Activated naive CD4-positive, alpha-beta T cell treated with anti-CD3 and anti-CD28 coated beads, Interleukin-2, amount 10 ng/mL, durations not matched to agents 5 hours and 36 hours (primary cell): ENCODE measurements at places on chromosomes 11 and 22. TPM values are rescaled to one million over a fixed set of nuclear protein-coding genes. Genes with fewer than 3 reads are reported as not detected.

The SPDYC gene
- not detected for total RNA-seq

The PNPLA3 gene
- total RNA-seq = 0.24 TPM

The LRRN4CL gene
- 0.35 TPM for total RNA-seq

The MCAM gene
- total RNA-seq = 1.1 TPM

The OR52E8 gene
- total RNA-seq = not detected

The SEPTIN3 gene
- total RNA-seq = 2.1 TPM

The ISX gene
- not detected for total RNA-seq

The SEC14L2 gene
- total RNA-seq = 9.4 TPM

The PELI3 gene
- total RNA-seq = 7.5 TPM

The KRTAP5-2 gene
- not detected for total RNA-seq

The IFTAP gene
- 1.0 TPM for total RNA-seq

The SRSF8 gene
- 42.3 TPM for total RNA-seq

The DNAJB7 gene
- total RNA-seq = not detected

The GAS2L1 gene
- total RNA-seq = 7.6 TPM

The DRD4 gene
- 0.26 TPM for total RNA-seq

The ZNF280B gene
- 1.7 TPM for total RNA-seq

The SCARF2 gene
- 1.9 TPM for total RNA-seq

The IL17REL gene
- total RNA-seq = not detected

The AP1B1 gene
- 60.2 TPM for total RNA-seq

The PHLDB1 gene
- total RNA-seq = 0.26 TPM

The LYVE1 gene
- not detected for total RNA-seq

The HBG1 gene
- not detected for total RNA-seq

The OR10D3 gene
- not detected for total RNA-seq

The SCN3B gene
- not detected for total RNA-seq

The CNGA4 gene
- not detected for total RNA-seq

The PCNX3 gene
- 42.4 TPM for total RNA-seq

The OR8K1 gene
- total RNA-seq = not detected

The OR56A3 gene
- not detected for total RNA-seq

The IGLL5 gene
- total RNA-seq = not detected

The CAT gene
- 45.0 TPM for total RNA-seq

The USP35 gene
- total RNA-seq = 14.3 TPM

The MS4A6A gene
- not detected for total RNA-seq

The USP2 gene
- total RNA-seq = 0.40 TPM

The POTEH gene
- total RNA-seq = not detected

The CHRDL2 gene
- not detected for total RNA-seq

The TTC36 gene
- total RNA-seq = 0.55 TPM

The OR56B4 gene
- not detected for total RNA-seq

The CHRNA10 gene
- 1.7 TPM for total RNA-seq

The MRGPRX4 gene
- not detected for total RNA-seq

The FOLH1 gene
- not detected for total RNA-seq

The CASP12 gene
- not detected for total RNA-seq

The SSTR3 gene
- total RNA-seq = 9.1 TPM

The LDHAL6A gene
- not detected for total RNA-seq

The HTR3B gene
- not detected for total RNA-seq

The TSGA10IP gene
- total RNA-seq = not detected

The SLC17A6 gene
- not detected for total RNA-seq

The UPK3A gene
- not detected for total RNA-seq

The RRAS2 gene
- 50.5 TPM for total RNA-seq

The MFNG gene
- total RNA-seq = 213 TPM
